ENCODE measurements at places on chromosomes 11 and 22. TPM values are rescaled to one million over a fixed set of nuclear protein-coding genes. Genes with fewer than 3 reads are reported as not detected.

USH1C gene
- not detected for total RNA-seq

SCGB1A1 gene
- not detected for total RNA-seq

VPREB3 gene
- not detected for total RNA-seq

SYT12 gene
- total RNA-seq: 0.03 TPM

FANCF gene
- total RNA-seq: 9.7 TPM

OR52N4 gene
- not detected for total RNA-seq

ADM2 gene
- total RNA-seq: 0.79 TPM

ESAM gene
- total RNA-seq: 0.66 TPM

DESI1 gene
- 71.2 TPM for total RNA-seq

EMSY gene
- total RNA-seq: 10.0 TPM

TBX10 gene
- total RNA-seq: not detected

DDX6 gene
- 55.5 TPM for total RNA-seq

OR8D1 gene
- total RNA-seq: not detected

SLC22A9 gene
- not detected for total RNA-seq

IGLL1 gene
- not detected for total RNA-seq

TMEM191B gene
- total RNA-seq: 0.10 TPM

CD3D gene
- 1.0 TPM for total RNA-seq

KCNK4 gene
- not detected for total RNA-seq

OR51B5 gene
- total RNA-seq: 118 TPM

KRTAP5-11 gene
- total RNA-seq: not detected

SCGB2A2 gene
- total RNA-seq: not detected
